Midbrain (tissue), 1 donor: ENCODE measurements at places on chromosomes 13 and 19.

DNA sequence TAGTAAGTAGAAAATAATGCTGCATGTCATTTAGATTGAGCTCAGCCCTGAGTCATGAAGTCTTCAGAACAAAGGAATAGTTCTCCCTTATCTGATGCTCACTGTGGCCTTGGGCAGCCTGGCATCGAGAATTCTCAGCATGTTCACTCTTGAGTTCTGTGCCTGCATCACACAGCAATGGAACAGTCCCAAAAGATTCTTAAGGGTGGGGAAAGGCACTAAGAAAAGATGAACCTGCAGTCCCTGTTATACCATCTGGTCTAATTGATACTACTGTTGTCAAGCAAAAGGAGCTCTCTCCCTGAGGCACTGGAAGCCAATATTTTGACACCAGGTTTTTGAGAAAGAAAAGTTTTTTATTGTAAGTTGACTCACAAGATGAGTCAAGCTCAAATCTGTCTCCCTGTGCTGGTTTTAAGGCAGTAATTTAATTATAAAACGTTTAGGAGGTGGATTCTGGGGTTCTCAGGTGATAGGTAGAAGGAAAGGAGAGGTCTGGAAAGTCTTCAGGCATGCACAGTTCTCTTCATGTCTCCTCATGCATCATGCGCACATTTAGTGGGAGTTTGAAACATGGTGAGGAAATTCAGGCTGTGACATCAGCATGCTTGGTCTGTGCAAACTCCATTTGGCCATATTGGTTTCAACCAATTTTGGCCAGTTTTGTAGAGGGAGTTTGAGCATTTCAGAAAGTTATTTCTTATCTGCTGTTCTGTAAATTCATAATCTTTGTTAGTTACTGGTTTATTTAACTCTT, 38.1 kb upstream of the ZNF766 start:
- no peak for DNase-seq

DNA sequence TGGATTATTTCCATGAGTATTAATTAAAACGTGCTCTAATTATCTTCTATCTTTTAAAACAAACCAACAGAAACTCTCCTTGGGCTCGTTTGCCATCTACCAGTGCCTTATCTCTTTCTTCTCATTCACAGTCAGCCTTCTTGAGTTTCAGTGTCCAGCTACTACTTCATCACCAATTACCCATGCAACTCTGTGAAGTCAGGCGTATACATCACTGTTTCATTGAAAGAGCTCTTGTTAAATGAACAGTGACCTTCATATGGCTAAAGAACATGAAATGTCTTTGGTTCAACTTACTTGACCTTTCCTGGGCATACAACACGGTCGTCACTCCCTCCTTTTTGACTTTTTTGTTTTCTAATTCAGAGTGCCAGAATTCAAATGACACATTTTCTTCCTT, 5.2 kb upstream of the IFT88 start:
- no peak for DNase-seq

DNA sequence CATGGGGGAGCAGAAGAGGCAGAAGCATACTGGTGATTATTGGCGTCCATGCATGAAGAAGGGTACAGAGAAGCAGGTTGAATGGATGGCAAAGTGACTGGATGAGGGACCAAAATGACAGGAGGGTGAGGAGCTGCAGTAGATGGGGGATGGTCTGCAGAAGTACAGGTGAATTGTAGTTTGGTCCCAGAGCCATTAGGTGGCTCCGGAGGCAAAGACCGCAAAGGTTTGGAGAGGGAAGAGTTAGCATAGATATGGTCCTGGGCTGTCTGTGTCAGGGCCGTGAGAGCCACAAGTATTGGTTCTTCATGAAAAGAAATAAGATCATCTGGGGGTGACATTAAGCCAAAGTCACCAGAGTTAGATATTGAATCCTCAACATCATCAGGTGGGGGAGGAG, 59.0 kb upstream of the ZNF726 start:
- DNase-seq = no peak

DNA sequence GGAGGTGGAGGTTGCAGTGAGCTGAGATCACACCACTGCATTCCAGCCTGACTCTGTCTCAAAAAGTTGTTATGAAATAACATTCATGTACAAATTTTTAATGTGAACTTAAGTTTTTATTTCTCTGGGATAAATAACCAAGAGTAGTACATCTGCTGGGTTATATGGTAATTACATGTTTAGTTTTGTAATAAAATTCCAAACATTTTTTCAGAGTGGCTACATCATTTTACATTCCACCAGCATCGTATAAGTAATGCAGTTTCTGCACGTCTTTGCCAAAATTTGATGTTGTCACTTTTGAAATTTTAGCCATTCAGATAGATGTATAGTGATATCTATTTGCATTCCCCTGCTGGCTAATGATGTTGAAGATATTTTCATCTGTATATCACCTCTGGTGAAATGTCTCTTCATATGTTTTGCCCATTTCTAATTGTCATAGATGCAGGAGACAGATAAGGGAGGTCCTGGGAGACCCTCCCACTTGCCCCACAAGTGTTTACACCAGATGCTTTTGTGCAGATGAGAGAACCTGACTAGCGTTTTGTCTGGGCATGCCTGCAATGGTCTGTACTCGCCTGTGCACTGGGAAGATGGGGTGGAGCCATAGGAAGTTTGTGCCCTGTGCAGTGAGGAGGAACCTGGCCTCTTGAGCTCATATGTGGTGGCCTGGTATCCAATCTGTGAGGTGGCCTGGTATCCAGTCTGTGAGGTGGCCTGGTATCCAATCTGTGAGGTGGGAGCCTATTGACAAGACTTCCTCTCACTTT, 12.7 kb upstream of the KBTBD6 start:
- no peak for DNase-seq

GRCh38 chr13:110714797-110715394, 1.4 kb downstream of the ING1 start:
- DNase-seq = peak; percentile 72
